Activated CD8-positive, alpha-beta memory T cell treated with anti-CD3 and anti-CD28 coated beads for 4 hours (primary cell): ENCODE measurements at places on chromosomes 11 and 22.

GRCh38 chr22:43890901-43891331 lies 897 bp downstream of the PNPLA5 start:
- no peak for DNase-seq

DNA sequence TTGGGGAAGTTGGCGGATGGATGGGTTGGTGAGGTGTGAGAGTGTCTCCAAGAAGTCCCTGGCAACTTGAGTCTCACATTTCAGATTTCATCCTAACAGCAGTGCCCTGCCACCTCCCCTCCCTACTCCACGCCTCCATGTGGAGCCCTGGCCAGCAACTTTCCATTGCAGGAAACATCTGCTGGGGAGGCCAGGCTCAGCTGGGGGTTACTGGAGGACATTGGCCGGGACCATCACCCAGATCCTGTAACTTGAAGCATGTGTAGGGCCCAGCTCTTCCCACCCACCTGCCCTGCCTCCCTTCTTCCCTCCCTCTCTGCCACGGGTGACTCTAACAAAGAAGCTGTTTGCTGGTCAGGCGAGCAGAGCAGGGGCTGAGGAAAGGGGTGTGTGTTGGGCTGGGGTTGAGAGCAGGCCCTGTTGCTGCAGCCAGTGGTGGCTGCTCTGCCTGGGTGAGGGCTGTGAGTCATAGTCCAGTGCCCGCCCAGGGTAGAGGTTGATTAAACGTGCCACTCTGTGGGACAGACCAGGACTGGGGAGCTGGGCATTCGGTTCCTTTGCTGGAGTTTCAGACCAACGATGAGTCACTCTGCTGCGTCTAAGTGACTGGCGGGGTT lies 64.0 kb downstream of the SCN3B start:
- DNase-seq: no peak

DNA sequence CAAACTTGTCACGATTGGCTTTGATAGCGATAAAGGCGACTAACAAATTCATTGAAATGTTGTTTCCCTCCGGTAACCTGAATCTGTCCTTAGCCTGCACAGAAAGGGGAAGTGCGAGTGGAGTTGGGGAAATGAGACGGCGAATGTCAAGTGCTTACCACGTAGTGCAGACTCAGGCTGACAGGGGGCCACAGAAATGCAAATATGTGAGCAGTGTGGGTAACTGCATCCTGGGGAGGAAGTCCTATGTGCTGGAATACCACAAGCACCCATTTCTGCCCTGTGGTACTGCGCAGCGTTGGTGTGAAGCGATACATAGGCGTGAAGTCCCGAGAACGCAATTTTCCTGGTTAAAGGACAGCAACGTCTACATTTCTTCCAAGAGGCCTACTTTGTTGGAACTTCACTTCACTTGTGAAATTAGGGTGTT lies 869 bp upstream of the EIF4ENIF1 start:
- DNase-seq: peak; percentile 30

GRCh38 chr11:69480547-69481392 lies 693 bp upstream of the LINC01488 start:
- no peak for DNase-seq

- DNase-seq: no peak
Measured at GRCh38 chr11:2796508-2797113, 89.0 kb downstream of the CDKN1C start.

DNA sequence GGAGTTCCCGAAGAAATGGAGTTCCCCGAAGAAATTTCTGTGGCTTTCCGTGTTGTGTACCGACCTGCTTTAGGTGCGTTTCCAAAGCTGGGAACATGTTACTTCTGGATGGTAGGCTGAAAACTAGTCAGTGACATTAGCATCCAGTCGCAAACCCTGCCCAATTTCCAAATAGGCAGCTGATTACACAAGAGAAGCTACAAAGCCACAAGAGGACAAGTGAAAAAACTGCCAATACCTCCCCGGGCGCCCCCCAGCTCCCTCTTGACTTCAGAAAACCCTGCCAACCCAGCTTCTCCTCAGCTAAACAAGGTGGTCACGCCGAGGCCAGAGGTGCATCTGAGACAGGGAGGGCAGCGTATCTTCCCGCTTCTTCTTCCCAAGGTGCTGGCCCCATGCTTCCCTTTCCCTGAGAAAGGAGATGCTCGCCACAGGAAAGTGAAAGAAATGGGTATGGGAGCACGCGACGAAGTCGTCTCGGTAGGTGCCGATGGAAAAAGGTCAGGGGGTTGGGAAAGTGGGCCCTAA lies 551 bp downstream of the AGBL2 start:
- DNase-seq: no peak

- DNase-seq: no peak
Measured at GRCh38 chr11:65329478-65329877, 4.2 kb upstream of the DPF2 start.

- no peak for DNase-seq
Measured at GRCh38 chr11:22626573-22627239, 1.1 kb upstream of the FANCF start.

DNA sequence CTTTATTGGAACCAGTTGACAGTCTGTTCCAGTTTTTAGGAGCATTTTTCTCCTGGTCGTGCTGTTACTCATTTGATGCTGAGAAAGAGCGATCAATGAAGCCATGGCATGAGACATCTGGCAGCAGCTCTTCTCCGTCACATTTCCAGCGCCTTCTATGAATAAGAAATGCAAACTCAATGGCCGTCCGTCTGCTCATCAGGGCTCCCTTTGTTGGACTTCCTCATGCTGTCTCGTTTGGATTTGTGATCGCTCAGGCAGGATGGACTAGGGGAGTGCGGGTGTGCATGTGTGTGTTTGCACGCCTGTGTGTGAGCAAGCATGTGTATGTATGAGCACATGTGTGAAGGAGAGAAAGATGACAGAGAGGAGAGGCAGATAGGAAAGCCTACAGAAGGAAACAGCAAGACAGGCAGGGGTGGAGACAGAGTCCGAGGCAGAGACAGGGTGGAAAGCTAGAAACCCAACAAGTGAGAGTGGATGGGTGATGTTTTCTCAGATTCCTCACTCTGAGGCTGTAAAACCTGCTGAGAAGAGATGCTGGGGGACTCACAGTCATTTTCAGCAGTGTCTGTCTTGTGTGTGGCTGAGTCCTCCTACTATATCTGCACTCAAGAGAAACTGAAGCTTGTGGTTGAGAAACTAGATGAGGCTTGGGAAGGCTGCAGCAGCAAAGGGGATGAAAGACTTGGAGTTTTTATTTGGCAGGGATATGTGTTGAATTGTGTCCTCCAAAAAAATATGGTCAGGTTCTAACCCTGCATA lies 56.0 kb upstream of the CLMP start:
- DNase-seq: no peak

GRCh38 chr11:11458001-11458400 lies 105.0 kb upstream of the CSNK2A3 start:
- DNase-seq: no peak

DNA sequence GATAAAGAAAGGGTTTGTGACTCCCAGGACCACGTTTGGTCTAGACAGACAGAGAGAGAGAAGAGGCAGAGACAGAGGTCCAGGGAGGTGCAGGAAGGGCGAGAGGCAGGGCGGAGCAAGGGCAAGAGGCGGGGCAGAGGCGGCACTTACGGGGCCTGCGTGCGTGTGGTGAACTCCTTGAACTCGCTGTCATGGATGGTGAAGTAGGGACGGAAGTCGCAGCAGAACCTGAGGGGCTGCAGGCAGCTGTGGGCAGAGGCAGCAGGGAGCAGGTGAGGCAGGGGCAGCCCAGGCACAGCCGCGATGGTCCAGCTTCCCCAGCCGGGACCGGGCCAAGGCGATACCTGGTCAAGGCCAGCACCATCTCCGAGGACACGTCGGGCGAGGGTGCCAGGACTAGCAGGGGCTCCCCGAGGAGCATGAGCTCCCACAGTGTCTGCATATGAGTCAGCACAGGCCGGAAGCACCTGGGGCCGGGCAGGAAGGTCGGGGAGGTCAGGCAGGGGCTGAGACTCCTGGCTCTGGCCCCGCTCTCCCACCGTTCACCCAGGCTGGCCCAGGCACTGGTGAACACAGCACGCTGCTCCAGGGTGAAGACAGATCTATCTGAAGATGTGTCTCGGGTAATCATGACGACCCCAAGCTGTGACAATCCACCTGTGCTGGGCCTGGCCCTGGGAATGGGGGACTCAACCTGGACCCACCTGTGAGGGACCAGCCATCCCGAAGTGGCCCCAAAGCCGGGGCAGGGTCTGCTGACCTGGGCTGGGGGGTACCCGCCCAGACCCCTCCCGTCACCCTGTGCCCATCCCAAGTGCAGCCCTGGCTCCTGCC lies 7.2 kb upstream of the PLXNB2 start:
- peak; percentile 53 for DNase-seq

- no peak for DNase-seq
Measured at GRCh38 chr11:134120143-134120850, 51.4 kb downstream of the JAM3 start.

GRCh38 chr11:94175535-94175934 lies 46.9 kb downstream of the PANX1 start:
- no peak for DNase-seq

DNA sequence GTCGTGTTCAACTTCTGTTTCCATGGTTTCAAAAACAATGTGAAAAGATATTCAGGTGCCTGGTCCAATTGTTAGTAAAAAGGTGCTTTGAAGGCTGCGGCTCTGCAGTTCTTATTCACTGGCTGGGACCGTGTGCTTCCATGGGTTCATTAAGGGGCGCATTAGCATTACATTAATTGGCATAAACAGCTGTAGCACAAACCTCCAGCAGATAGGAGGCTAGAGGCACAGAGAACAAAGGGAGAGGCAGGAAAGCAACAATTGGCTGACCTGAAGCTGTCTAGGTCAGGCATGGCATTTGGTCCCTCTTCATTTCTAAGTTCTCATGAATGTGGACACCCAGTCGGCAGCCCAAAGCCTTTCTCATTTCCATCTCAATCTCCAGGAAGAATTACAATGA lies 16.6 kb downstream of the PAK1 start:
- DNase-seq: no peak

GRCh38 chr11:18618342-18619025 lies 15.7 kb downstream of the SPTY2D1 start:
- DNase-seq: no peak

GRCh38 chr11:2792381-2793250 lies 92.8 kb upstream of the KCNQ1OT1 start:
- DNase-seq: no peak

DNA sequence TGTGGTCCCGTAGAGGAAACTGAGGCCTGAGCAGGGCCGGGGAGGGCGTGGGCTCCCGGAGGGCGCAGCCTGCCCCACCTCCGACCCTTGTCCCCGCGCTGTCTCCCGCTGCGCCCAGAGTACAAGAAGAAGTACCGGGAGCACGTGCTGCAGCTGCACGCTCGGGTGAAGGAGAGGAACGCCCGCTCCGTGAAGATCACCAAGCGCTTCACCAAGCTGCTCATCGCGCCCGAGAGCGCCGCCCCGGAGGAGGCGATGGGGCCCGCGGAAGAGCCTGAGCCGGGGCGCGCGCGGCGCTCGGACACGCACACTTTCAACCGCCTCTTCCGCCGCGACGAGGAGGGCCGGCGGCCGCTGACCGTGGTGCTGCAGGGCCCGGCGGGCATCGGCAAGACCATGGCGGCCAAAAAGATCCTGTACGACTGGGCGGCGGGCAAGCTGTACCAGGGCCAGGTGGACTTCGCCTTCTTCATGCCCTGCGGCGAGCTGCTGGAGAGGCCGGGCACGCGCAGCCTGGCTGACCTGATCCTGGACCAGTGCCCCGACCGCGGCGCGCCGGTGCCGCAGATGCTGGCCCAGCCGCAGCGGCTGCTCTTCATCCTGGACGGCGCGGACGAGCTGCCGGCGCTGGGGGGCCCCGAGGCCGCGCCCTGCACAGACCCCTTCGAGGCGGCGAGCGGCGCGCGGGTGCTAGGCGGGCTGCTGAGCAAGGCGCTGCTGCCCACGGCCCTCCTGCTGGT lies 1.9 kb downstream of the NLRP6 start:
- DNase-seq: no peak

GRCh38 chr11:10319702-10320558 lies 15.1 kb downstream of the ADM start:
- no peak for DNase-seq

DNA sequence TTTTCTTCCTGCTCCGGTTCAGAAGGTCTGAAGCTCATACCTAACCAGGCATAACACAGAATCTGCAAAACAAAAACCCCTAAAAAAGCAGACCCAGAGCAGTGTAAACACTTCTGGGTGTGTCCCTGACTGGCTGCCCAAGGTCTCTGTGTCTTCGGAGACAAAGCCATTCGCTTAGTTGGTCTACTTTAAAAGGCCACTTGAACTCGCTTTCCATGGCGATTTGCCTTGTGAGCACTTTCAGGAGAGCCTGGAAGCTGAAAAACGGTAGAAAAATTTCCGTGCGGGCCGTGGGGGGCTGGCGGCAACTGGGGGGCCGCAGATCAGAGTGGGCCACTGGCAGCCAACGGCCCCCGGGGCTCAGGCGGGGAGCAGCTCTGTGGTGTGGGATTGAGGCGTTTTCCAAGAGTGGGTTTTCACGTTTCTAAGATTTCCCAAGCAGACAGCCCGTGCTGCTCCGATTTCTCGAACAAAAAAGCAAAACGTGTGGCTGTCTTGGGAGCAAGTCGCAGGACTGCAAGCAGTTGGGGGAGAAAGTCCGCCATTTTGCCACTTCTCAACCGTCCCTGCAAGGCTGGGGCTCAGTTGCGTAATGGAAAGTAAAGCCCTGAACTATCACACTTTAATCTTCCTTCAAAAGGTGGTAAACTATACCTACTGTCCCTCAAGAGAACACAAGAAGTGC lies 661 bp upstream of the MALAT1 start:
- no peak for DNase-seq

DNA sequence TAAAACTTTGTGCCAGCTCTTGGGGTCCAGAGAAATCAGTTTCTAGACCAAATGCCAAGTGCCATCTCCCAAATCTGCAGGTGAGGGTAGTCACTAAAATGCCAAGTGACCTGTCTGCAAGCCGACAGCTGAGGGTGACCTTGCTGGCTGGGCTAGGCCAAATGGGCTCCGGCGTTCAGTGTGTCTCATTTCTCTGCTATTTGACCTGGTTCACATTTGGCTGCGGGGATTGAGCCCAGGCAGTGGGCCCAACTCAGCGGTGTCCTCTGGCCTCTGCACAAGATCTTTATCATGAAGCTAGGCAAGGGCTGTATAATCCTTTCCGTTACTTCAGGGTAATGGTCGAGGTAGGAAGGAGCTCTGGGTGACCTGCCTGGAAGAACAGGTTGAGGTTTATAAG lies 87.5 kb downstream of the SNX19 start:
- no peak for DNase-seq

GRCh38 chr11:36090356-36091109 lies 146.7 kb downstream of the LDLRAD3 start:
- DNase-seq: no peak

GRCh38 chr11:115463606-115464005 lies 40.6 kb downstream of the CADM1 start:
- no peak for DNase-seq

GRCh38 chr11:118194835-118195627 lies 18.6 kb upstream of the SCN2B start:
- DNase-seq: no peak

GRCh38 chr11:30316237-30316636 lies 6.7 kb upstream of the ARL14EP start:
- DNase-seq: no peak

- DNase-seq: no peak
Measured at GRCh38 chr22:26122920-26123468, 46.3 kb upstream of the SEZ6L start.
